ENCODE measurements at places on chromosomes 2 and 18.

DNA sequence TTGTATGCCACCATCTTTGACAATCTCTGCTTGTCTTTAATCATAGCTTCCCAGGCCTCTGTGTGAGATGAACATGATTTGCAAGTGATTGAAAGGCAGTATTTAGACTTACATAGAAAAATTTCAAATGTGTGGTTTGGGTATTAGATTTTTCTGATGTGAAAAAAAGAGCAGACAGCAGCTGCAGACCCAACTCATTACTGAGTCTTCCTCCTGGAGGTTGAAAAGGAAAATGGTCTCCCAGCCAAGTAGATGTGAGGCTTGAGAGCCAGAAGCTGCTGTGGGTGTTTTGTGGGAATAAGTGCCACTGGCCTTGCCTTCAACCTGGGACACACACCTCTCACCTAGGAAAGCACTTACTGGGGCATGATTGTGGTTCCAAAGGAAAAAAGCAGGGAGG lies 92.5 kb downstream of the KCTD18 start:
- no peak for DNase-seq

GRCh38 chr2:112869258-112869842 lies 32.8 kb upstream of the IL1B start:
- no peak for DNase-seq

DNA sequence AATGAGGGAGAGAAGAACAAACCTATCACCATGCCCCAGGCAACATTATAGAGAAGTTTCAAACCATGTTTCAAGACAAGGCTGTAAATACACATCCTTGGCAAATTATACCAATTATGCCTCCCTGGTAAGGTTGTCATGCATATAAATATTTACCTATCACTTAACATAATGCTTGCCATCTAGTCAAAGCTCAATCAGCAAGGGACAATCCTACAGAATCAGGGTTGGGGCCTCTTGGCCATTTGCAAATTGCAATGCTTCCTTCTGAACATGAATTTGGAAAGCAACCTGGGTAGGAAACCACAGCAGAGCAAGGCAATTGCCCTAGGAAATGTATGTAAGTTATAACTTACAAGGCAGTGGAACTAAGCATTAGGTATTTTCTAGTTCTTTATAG lies 907.2 kb upstream of the CDH2 start:
- no peak for DNase-seq

GRCh38 chr2:239991689-239992314 lies 33.3 kb downstream of the NDUFA10 start:
- peak; percentile 67 for DNase-seq

DNA sequence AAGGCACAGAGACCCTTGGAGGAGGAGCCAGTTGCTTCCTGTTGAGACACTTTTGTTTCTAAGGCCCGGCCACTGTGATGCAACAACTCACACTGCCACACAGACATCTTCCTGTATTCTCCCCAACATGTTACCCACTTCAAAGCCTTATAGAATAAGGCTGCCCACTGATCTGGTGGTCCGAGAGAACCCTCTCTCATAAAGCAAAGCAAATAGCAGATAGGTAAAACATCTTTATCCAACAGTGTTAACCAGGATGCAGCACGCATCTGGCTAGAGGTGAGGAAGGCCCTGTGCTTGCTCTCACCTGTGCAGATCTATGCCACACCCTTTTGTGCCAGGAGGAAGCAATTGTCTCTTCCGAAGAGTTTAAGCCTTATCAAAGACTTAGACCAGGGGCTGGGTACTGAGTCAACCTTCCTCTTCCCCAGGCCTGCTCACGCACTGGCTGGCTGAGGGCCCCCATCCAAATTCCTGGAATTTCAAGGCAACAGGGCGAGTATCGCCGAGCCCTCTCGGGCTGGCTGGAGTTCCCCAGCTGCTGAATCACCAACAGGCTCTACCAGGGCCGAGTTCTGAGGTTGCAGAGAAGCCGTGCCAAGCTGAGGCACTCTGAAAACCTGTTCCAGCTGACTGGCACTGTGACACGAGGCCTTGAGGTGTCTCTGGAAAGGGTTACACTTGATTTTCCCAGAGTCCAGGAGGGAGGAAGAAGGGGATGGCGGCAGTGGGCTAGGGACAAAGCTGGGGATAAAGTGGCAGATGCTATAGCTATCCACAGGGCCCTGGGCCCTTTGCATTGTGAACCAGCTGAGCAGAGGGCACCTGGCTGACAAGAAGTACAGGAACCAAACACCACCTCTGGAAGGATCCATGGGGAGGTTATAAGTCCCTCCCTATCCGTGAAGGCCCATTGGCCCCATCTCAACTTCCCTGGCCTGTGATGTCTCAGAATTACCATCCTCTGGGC lies 29.3 kb downstream of the TGFA start:
- DNase-seq = peak; percentile 3

DNA sequence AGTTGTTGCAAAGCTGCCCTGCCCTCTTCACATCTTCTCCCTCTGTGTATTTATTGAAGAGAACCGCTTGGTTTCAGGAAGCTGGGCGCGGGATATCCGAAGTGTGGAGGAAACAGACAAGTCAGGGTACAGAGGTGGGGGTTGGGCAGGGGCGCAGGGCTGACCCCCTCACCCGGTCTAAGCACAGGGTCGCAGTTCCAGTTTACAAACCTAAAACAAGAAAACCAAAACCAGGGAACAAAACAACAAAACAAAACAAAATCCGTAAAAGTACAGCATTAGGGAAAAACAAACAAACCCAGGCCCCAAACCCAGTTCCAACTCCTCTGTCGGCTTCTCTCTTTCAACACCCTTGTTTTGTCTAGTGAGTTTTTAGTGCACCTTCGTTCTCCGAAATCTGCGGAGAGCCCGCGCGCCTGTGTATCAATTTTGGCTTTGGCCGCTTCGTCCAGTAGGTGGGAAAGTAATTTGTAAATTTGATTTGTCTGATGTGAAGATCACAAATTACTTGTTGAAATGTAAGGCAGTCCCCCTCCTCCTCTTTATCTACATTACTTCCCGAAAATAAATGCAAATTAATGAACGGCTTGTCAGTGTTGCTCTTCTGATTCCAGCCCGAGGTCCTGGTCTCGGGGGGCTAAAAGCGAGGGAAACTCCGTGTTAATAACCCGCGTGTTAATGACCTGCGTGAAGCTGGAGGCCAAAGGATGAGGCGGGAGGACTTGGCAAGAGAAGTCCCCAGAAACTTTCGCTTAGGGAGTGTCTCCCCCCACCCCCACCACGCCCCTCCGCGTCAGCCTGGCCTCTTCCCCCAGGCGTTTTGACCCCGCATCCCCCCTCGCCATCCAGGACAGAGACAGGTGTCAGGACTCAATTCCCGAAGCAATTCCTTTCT lies 6.9 kb downstream of the OTX1 start:
- DNase-seq = no peak

DNA sequence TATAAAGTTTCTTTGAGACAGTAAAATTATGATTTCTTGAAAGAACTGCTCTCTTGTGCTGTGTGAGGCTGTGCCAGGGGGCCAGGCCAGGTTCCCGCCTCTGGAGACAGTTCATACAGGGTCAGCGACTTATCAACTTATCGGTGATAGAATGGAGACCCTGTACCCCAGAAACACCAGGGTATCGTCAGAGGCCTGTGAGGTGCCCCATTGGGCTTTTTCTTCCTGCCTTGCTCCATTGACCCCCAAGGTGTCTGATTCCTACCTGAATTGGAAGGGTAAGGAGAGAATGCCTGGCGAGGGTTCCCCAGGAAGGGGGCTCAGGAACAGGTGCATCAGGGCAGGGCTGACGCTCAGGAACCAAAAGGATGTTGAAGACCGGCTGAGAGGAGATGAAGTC lies 4.3 kb downstream of the DLX1 start:
- no peak for DNase-seq

GRCh38 chr2:40251137-40251536 lies 200.8 kb downstream of the SLC8A1 start:
- DNase-seq = no peak

DNA sequence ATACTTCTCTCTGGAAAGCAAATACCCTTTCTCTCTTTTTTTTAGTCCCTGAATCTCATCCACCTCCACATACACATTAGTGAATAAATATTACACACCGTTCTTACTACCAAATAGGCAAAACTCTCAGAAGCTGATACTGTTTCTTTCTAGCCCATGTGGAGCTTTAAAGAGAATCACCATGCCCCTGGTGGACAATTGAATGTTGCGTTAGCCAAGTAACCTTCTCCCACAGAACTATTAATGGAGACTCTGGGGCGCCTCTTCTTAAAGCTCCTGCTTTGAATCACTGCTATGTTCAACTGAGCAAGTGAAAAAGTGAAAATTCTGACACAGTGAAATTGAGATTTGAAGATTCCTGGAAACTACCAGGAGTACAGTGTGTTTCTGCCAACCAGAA lies 522.8 kb upstream of the CDH7 start:
- DNase-seq = no peak

GRCh38 chr2:130355578-130356431 lies at the start of gene PTPN18:
PTPN18 (plus strand) TSS chr2:130356056; CDS start chr2:130356108, 52 bp downstream.
- DNase-seq = no peak

DNA sequence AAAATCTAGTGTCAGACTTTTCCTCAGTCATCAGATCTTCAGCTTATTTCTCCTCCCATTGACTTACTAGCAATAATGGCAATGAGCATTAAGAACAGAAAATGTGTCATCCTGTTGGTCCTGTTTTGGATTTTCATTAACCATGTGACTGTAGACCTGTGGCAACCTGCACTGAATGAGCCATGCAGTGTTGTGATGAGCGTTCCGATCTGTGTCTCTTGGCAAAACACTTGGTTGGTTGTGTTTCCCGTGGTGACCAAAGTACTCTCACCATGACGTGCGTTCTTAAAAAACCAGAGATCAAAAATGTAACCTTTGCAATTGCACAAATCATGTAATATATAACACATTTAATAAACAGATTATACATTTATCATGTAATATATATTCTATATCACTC lies 138.6 kb downstream of the MAP3K20 start:
- no peak for DNase-seq

DNA sequence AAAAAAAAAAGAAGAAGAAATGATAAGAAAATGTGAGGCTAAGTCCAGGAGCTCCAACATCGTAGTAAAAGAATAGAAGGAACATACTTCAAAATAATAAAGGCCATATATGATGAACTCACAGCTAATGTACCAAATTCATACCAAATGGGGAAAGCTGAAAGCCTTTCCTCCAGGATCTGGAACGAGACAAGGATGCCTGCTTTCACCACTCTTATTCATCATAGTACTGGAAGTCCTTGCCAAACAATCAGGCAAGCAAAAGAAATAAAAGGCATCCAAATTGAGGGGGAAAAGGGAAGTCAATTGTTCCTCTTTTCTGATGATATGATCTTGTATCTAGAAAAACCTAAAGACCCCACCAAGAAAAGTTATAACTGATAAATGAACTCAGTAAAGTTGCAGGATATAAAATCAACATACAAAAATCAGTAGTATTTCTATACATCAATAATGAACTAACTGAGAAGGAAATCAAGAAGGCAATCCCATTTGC lies 170.6 kb downstream of the METTL4 start:
- DNase-seq = no peak

DNA sequence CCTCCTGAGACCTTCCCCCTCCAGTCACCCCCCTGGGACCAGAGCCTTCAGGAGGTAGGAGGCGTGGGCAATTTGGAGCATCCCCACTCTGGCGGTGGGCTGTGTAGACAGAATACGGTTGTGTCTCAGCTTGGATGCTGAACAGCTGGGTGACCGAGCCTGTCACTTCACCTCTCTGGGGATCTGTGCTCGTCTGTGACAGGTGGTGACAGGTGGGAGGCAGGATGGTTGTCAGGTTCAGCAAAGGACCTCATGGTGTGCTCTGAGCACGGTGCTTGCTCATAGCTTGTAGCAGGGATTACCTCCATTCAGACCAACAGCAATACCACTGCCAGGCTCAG lies 186.5 kb upstream of the HS6ST1 start:
- no peak for DNase-seq

- DNase-seq = no peak
These were observed 21.7 kb downstream of the METTL21A start for GRCh38 chr2:207603486-207603885.

GRCh38 chr2:120885321-120885720 lies 149.7 kb downstream of the GLI2 start:
- no peak for DNase-seq

DNA sequence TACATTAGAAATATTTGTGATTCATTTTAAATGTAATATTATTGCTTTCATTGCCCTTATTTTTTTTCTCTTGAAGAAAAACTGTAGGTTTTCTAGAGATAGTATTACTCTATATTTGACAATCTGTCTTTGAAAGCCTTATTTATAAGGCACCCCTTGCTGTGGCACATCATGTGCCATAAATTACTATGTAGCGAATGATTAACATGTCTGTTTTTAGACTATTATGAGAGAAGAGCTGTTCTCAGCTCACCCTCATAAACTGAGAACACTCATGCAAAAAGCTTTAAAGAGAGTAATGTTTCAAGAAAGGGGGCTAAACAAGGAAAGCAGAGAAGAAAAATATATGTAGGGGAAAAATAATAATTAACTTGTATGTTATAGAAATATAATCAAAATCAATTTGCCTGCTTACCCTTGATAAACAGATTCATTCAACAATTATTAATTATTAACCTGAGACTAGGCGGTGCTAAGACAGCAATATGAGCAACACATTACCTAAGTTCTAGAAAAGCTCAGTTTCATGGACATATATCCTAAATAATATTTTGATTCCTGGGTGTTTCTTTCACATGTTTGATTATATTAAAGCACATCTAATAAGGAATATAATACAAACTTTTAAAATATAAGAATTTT lies 69.0 kb downstream of the RAB3GAP1 start:
- no peak for DNase-seq

GRCh38 chr2:216021768-216022565 lies 8.6 kb upstream of the MREG start:
- no peak for DNase-seq

DNA sequence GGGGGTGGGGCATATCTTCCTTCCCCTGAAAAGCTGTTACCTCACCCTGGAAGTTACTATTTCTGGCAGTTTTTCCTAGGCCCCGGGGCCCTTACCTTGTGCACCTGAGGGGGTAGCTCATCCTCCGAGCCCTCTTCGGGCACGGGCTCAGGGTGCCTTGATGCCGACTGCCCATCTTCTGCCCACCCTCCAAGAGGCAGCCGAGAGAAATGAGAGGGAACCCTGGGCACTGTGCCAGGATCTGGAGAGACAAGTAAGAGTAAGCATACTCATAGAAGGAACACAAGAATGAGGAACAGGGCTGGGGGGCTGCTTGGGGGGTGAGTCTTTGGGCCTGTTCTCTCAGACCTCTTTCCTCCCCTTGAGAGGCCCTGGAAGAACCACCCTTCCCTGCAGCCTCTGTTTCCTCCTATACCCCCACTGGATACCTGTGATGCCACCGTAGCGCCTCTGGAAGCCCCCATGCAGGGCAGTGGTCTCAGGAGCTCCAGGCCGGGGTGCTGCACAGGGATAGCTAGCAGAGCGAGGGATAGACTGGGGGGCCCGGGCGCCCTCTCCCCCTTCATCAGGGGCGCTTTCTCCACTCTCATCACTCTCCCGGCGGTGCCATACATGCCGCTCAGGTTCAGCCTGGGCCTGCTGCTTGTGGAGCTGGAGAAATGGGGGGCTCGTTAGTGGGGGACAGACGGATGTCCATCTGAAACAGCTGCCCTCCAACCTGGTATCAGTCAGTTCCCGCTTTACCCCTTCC lies 2.1 kb upstream of the ABCB6 start:
- DNase-seq = no peak

- no peak for DNase-seq
These were observed 51.7 kb downstream of the PELI1 start for GRCh38 chr2:64092502-64092901.

GRCh38 chr2:23734416-23734815 lies 192.5 kb downstream of the ATAD2B start:
- DNase-seq = no peak

Data from Jurkat, Clone E6-1 (cell line).